Mesangial cell (primary cell): ENCODE measurements at places on chromosomes 3 and 15. TPM values are rescaled to one million over a fixed set of nuclear protein-coding genes. Genes with fewer than 3 reads are reported as not detected.

PLIN1 gene
- total RNA-seq = 0.13 TPM in 1 of 2 replicates, not detected in the other

SFMBT1 gene
- total RNA-seq = 3.6 and 7.9 TPM in 2 replicates

PLA2G4B gene
- 2.4 TPM in 1 of 2 replicates, not detected in the other for total RNA-seq

ZBTB20 gene
- 8.0 and 22.4 TPM in 2 replicates for total RNA-seq

CALML4 gene
- 0.81 and 2.0 TPM in 2 replicates for total RNA-seq

ZNF774 gene
- total RNA-seq = 0.33 and 1.5 TPM in 2 replicates

LIPH gene
- total RNA-seq = 0.13 TPM in 1 of 2 replicates, not detected in the other

ANP32A gene
- 44.7 and 75.4 TPM in 2 replicates for total RNA-seq

GRIP2 gene
- total RNA-seq = 0.25 TPM in 1 of 2 replicates, not detected in the other

RPL22L1 gene
- 49.6 and 163 TPM in 2 replicates for total RNA-seq

TTLL13 gene
- total RNA-seq = under 0.01 TPM in 1 of 2 replicates, not detected in the other

BSN gene
- total RNA-seq = 0.33 and 1.1 TPM in 2 replicates

RTP1 gene
- total RNA-seq = not detected in 2 replicates

MOBP gene
- not detected in 2 replicates for total RNA-seq

CAMKV gene
- not detected in 2 replicates for total RNA-seq

ALDH1A3 gene
- total RNA-seq = 18.5 and 19.7 TPM in 2 replicates

SCG3 gene
- total RNA-seq = not detected in 2 replicates

GOLGA8T gene
- not detected in 2 replicates for total RNA-seq

ZIC1 gene
- not detected in 2 replicates for total RNA-seq

NLGN1 gene
- 0.81 and 3.5 TPM in 2 replicates for total RNA-seq

PRKCD gene
- 8.2 and 9.9 TPM in 2 replicates for total RNA-seq

ALDH1A2 gene
- 23.1 and 31.2 TPM in 2 replicates for total RNA-seq

FAM227B gene
- total RNA-seq = 1.1 and 1.4 TPM in 2 replicates

IMPG2 gene
- 0.13 and 0.16 TPM in 2 replicates for total RNA-seq

BFSP2 gene
- not detected in 2 replicates for total RNA-seq

CADM2 gene
- total RNA-seq = not detected in 2 replicates

HRG gene
- not detected in 2 replicates for total RNA-seq

CHST13 gene
- total RNA-seq = 0.16 and 0.63 TPM in 2 replicates

GHSR gene
- total RNA-seq = not detected in 2 replicates

CSPG5 gene
- 0.76 and 1.6 TPM in 2 replicates for total RNA-seq

CCDC39 gene
- total RNA-seq = under 0.01 TPM in 1 of 2 replicates, not detected in the other

ST8SIA2 gene
- 0.13 and 0.49 TPM in 2 replicates for total RNA-seq

SEMA6D gene
- 0.49 and 2.9 TPM in 2 replicates for total RNA-seq

KNL1 gene
- 1.3 and 27.4 TPM in 2 replicates for total RNA-seq

GOLGA8R gene
- total RNA-seq = 0.89 TPM in 1 of 2 replicates, not detected in the other

MME gene
- total RNA-seq = 4.4 and 9.0 TPM in 2 replicates

ESYT3 gene
- total RNA-seq = 1.5 and 1.6 TPM in 2 replicates

CDC25A gene
- 7.9 and 24.8 TPM in 2 replicates for total RNA-seq

SLC28A1 gene
- total RNA-seq = not detected in 2 replicates

KAT2B gene
- 3.3 and 7.1 TPM in 2 replicates for total RNA-seq
